8988T (cell line): ENCODE measurements at places on chromosomes 6 and 20.

GRCh38 chr6:93104195-93104817 lies 315.1 kb downstream of the EPHA7 start:
- DNase-seq, result no peak

- DNase-seq, result no peak
Measured at GRCh38 chr6:96499781-96500180, 21.8 kb upstream of the UFL1 start.

GRCh38 chr6:108627692-108628550 lies 67.2 kb downstream of the FOXO3 start:
- no peak for DNase-seq

- no peak for DNase-seq
Measured at GRCh38 chr6:129992881-129993280, 25.5 kb upstream of the L3MBTL3 start.

DNA sequence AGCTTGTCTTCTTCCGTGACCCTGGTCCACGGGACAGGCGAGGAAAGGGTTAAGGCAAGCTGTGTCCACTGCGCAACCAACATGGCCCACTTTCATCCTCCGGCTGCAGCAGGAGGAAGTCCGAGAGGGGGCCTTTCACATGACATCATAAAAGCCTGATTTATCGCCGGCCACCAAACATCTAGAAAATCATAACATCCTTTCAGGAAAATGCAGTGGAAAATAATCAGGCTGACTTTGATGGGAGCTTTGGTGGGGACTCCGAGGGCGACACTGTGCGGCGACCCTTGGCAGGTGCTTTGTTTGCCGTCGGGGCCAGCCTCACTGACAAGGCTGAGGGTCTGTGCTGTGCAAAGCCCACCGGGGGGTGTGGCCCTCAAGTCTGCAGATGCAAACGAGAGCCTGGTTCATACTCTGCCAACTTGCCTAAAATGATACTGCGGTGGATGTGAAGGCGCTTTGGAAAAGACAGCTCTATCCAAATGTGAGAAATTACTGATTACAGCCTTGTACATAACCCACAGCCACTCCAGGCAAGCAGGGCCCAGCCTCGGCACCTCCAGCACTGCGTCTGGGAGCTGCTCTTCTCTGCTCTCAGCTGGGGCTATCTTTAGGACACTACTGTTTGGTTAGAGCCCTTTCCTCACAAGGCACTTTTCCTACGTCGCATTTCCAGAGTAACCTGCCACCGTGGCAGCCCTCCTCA lies 25.7 kb downstream of the FOXC1 start:
- no peak for DNase-seq

- no peak for DNase-seq
Measured at GRCh38 chr6:129680633-129681032, 29.3 kb downstream of the ARHGAP18 start.

DNA sequence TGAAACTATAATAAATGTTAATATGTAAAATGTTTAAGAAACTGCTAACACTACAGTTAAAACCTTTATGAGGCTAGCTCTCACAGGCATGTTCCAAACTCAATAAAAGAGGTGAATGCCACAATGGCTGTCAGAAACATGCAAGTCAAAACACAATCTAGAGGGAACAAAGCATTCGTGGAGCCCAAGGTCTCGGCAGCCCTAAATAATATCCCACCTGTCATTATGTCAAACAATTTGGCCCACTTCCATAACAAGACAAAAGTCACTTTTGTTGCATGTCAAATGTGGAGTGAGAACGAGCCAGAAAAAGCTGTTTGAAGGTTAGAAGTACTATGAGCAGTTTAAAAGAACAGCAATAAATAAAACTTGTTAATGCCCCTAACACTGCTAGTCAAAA lies 181.9 kb downstream of the GMDS start:
- no peak for DNase-seq

- no peak for DNase-seq
Measured at GRCh38 chr6:85679445-85680123, 36.9 kb upstream of the SYNCRIP start.
